ENCODE measurements at places on chromosomes 11 and 22.

DNA sequence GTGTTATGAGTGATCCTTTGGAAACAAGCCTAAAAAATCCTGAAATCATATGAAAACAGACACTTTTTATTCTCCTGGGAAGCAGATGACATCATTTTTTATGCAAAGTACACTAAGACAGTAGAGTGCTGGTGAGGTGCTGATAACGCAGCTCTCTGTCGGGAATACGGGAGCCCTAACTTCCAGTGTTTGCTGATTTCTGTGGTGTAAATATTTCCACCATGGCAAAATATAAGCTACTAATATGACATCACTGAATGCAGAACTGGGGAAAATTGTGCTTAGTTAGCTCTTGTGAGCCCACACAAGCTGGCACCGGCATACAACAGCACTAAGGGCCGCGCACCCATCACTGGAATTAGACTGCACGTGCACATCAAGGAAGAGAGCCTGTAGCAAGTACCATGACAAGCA lies 82.6 kb downstream of the FAM76B start:
- no peak for DNase-seq

DNA sequence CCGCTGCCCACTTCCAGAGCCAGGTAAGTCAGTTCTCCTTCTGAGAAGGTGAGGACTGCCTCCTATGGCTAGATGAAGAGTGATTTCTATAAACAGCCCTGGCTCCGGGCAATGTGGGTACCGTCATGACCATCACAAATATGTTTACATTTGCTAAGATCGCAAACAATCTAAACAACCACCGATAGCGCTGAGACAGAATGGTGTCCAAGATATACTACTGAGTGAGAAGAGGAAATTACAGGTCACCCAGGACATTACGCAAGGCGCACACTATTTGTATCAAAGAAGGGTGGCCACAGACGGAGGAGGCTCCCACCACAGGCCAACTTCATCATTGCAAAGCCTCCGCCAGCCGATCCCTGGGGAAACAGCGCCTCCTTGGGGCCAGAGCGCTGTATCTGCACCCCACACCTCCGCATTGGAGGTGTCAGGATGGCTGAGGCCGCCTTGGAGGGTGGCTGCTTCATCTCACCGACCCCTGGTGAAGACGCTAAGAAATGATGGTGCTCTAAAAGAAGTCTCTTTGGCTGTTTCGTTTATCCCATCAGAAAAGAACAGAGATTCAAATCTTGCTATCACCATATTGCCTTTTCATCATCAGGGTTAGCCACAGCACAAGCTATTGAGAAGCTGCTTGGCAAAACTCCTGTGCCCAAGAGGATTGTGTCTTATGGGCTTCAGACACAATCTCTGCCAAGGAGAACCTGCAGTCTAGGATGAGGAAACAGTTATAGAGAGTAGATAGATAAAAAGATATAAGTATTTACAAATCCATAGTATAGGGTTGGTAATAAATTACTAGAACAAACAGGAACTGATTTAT lies 12.3 kb upstream of the ASRGL1 start:
- no peak for DNase-seq

- no peak for DNase-seq
Measured at GRCh38 chr22:30861688-30862552, 106.7 kb downstream of the MORC2 start.

GRCh38 chr11:59152312-59152951 lies 9.8 kb downstream of the FAM111A start:
- no peak for DNase-seq

DNA sequence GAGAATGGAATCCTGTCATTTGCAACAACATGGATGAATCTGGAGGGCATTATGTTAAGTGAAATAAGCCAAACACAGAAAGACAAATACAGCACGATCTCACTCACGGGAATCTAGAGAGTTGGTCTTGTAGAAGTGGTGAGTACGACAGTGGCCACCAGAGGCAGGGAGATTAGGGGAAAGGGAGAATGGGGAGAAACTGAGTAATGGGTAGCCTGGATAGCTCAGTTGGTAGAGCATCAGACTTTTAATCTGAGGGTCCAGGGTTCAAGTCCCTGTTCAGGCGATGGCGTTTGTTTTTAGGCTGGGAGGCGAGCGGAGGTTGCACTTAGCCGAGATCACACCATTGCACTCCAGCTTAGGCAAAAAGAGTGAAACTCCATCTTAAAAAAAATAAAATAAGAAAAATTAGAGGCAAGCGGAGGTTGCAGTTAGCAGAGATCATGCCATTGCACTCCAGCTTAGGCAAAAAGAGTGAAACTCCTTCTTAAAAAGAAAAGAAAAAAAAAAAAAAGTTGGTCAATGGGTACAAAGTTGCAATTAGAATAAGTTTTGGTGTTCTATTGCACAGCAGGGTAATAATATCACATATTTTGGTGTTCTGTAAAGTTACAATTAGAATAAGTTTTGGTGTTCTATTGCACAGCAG lies 95.7 kb upstream of the UBASH3B start:
- no peak for DNase-seq

- DNase-seq, result no peak
Measured at GRCh38 chr11:111335549-111335948, 37.2 kb downstream of the POU2AF3 start.

GRCh38 chr11:131652231-131652630 lies 281.8 kb downstream of the NTM start:
- no peak for DNase-seq

GRCh38 chr22:36658900-36659299 lies 44.7 kb downstream of the CACNG2 start:
- DNase-seq, result no peak

DNA sequence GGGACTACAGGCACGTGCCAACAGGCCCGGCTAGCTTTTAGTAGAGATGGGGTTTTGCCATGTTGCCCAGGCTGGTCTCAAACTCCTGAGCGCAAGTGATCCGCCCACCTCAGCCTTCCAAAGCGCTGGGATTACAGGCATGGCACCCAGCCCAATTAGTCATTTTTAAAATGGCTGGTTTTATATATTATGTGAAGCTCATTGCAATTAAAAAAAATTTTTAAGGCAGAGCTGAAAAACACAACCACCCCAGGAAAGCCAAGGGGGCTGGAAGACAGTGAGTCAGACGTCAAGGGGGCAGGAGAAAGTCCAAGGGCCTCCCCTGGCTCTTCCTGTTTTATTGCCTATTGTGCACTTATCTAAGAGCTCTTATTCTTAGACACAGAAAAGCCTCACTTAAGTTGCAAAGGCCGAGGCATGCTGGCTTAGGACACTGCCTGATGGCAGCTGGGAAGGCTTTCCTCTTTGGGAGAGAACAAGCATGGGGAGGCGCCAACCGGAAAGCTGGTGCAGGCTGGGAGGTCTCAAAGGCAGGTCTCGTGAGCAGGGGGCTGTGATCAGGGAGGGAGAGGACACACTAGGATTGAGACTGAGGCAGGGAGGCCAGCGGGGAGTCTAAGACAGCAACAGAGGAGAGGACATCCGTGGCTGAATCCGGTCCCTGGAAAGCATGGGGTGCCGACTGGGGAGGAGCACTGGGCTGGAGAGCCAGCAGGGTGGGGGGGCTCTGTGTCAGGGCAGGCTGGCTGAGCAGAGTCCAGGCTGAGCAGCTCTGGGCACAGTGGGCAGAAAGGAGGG lies 11.1 kb upstream of the OSM start:
- DNase-seq, result no peak

- DNase-seq, result no peak
Measured at GRCh38 chr11:65640483-65641296, 2.8 kb downstream of the SIPA1 start.

- no peak for DNase-seq
Measured at GRCh38 chr22:42884616-42885375, 27.7 kb upstream of the ARFGAP3 start.

DNA sequence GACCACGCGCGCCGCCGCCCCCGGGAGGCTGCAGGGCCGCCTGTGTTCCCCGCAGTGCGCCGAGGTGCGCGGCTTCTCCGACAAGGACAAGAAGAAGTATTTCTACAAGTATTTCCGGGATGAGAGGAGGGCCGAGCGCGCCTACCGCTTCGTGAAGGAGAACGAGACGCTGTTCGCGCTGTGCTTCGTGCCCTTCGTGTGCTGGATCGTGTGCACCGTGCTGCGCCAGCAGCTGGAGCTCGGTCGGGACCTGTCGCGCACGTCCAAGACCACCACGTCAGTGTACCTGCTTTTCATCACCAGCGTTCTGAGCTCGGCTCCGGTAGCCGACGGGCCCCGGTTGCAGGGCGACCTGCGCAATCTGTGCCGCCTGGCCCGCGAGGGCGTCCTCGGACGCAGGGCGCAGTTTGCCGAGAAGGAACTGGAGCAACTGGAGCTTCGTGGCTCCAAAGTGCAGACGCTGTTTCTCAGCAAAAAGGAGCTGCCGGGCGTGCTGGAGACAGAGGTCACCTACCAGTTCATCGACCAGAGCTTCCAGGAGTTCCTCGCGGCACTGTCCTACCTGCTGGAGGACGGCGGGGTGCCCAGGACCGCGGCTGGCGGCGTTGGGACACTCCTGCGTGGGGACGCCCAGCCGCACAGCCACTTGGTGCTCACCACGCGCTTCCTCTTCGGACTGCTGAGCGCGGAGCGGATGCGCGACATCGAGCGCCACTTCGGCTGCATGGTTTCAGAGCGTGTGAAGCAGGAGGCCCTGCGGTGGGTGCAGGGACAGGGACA lies 2.7 kb downstream of the NLRP6 start:
- no peak for DNase-seq

GRCh38 chr11:35101223-35101622 lies 37.7 kb upstream of the CD44 start:
- no peak for DNase-seq

DNA sequence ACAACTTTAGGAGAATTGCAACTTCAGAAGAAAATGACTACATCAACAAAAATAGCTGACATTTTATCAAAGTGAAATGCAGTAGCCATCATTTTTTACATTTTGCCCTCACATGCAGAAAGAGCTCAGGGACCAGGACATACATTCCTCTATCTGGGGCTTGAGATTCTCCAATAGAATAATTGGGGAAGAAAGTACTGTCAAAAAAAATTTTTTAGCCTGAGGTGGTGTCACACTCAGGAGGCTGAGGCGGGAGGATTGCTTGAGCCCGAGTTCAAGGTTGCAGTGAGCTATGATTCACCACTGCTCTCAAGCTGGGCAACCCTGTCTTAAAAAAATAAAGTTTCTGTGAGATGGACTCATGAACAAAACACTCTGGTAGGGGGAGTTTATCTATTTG lies 32.2 kb upstream of the DEPDC7 start:
- DNase-seq, result no peak

- DNase-seq, result no peak
Measured at GRCh38 chr11:123454060-123454651, 24.1 kb downstream of the GRAMD1B start.

GRCh38 chr11:68261006-68261405 lies 10.8 kb downstream of the C11orf24 start:
- no peak for DNase-seq

DNA sequence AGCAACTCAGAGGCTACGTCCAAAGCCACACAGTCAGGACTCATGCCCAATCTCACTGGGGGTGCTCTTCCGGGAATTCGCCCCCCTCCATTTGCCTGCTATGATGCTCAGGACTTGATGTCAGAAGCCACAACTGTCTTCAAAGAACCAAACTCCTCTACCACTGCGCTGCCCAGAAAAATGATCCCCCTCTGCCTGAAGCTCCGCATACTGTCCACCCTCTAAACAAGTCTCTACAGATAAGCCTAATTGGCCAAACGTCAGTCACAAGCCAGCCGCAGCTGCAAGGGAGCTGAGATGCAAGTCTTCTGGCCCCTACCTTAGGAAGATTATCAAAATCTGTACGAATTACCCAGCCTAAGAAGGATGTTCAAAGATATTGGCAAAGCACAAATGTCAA lies 294.6 kb downstream of the BUD13 start:
- DNase-seq, result no peak

Data from stimulated activated CD4-positive, alpha-beta T cell treated with anti-CD3 and anti-CD28 coated beads, Interleukin-1b, Interleukin-23, amount 100 ng/mL, for 1 hour (primary cell).